ENCODE measurements at places on chromosomes 13 and 19.

DNA sequence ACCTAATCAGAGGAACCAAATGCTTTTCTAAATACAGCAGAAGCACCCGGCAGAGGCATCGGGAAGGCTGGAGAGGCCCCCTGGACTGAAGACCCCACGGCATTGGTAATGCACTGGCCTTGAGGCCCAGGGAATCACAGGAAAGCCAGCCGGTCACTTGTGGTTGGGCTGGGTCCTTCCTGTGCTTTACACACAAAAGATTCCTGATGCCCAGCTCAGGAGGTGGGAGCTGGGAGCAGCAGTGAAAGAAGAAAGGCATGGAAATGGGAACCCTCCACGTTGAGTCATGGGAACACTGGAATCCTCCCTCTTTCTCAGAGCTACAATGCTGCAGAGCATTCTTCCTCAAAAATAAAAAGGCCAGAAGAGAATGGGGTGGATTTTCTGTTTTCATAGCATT is 126.4 kb downstream of the TNFRSF19 start:
- DNase-seq: no peak

DNA sequence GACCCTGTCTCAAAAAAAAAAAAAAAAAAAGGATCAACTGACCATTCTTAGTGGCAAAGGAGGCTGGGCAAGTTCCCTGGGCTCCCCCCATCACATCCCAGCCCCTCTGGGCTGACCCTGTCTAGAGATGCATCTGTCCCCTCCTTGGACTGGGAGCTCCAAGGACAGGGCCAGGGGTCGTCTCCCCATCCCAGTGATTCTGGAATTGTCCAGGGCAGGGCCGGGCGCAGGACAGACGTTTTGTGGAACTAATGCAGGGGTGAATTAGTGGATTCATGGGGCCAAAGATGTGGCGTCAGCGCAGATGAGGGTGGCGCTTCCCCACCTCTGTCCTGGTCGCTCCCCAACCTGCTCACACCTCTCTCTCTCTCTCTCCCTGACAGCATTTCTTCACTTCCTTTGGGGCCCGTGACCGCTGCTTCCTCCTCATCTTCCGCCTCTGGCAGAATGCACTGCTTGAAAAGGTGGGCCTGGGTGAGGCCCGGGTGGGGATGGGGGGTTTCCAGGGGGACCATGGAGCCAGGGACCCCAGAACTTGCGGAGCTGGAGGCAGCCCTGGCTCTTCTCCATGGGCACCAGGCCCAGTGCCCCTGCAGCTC is 11.1 kb downstream of the GRAMD1A start:
- no peak for DNase-seq

DNA sequence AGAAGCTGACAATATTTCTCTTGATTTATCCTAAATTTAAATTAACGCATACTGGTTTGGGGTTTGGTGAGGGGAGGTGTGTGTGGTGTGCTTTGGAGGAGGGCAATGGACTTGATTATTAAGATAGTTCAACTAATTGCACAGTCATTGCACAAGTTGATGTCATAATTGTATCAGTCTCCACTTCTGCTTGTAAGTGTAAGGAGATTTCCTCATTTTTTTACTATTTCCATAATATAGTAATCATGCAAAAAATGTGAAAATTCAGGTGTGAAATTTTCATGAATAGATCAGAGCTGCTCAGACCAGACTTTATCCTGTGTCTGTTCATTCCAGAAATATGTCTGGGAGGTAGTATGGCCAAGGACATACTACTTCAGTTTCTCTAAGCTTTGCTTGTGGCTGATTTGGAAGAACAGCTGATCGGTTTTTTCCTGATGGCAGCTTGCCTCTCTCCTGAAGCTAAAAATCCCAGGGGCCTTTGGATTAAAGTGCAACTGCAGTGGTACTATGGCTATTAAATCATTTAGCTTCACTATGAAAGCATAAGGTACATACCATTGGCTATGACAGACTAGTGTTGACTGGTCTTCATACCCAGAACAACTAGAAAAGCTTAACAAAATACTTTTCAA is 201.8 kb upstream of the MIR17HG start:
- DNase-seq: no peak

DNA sequence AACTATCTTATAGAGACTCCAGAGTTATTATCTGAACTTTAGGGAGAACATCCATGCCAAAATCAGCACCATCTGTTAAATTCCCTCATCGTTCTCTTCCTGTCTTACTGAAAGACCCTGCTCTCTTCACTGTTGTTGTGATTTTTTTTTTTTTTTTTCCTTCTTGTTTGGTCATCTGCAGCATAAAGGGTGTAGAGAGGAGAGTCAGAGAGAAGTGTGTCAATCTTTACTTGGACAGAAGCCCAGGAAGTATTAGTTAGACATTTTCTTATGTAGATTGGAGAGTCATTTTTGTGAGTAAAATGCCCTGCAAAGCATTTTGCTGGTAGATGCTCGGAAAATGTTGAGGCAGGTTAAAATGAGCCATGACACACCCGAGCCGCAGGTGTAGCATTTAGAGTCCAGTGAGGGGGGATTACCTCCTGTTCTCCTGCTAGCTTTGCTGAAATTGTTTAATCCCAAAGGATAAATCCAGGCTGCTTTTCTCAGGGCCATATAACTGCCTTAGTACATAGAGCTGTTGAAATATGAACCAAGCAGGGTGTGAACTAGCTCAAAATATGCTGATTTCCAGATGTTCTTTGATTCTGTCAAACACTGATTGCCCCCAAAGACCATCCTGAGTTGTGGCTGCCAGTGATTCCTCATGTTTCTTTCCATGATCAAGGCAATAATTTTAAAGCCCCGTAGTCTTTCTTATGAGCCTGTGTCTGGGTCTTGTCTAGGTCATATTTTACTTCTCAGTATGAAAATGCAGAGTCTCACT is 143.5 kb downstream of the DCT start:
- DNase-seq: no peak

- no peak for DNase-seq
These were observed 830.2 kb upstream of the SPRY2 start for GRCh38 chr13:81171065-81171647.

DNA sequence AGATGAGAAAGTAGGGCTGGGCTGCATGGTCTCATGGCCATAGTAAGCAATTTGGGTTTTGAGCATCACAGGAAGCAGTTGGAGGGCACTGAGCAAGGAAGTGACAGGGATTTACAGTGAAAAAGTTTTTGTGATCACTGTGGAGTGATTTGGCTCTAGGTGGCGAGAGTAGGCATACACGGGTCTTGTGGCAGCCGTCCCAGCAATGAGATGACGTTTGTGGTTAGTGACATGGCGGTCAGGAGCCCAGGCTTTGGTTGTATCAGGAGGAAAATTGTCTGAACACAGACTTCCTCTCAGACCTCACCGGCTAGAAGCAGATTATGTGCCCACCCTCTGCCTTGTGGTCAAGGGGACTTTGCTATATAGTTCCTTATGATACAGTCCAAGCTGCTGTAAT is 3.3 kb downstream of the ZNF444 start:
- DNase-seq: no peak

DNA sequence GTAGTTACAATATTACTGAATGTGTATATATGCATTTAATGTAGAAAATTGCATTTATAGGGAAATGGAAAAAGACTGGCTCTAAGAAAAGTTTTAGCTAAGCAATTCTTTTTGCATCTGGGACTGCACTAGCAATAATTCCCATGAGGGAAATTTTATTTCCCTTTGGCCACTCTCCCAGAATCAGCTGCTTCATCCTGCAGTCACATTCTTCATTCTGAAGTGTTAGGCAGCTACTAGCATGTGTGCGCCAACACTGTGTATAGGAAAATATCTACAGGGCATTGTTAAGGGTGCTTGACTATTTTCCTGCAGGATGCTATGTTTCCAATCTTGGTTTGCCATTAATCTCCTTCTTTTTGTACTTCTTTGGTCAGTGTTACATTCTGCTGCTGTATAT is 312.8 kb upstream of the PCDH20 start:
- no peak for DNase-seq

GRCh38 chr13:95260031-95260525 is 41.2 kb downstream of the ABCC4 start:
- no peak for DNase-seq

- no peak for DNase-seq
These were observed 6.8 kb upstream of the SCN1B start for GRCh38 chr19:35023428-35023827.

DNA sequence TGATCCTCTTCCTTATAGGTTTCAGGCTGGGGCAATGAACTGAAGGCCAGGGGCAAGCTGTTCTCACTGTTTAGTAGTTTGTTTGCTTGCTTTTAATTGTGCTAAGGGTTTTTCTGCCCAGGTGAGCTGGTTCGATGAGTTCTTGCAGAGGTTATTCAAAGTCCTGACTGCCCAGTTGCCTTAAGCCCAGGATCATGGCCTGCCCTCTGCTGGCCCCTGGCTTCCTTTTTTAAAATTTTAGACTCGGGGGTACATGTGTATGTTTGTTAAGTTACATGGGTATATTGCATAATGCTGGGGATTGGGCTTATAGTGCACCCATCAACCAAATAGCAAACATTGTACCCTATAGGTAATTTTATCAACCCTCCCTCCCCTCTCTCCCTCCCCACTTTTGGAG is 65.7 kb downstream of the ZNF536 start:
- no peak for DNase-seq

DNA sequence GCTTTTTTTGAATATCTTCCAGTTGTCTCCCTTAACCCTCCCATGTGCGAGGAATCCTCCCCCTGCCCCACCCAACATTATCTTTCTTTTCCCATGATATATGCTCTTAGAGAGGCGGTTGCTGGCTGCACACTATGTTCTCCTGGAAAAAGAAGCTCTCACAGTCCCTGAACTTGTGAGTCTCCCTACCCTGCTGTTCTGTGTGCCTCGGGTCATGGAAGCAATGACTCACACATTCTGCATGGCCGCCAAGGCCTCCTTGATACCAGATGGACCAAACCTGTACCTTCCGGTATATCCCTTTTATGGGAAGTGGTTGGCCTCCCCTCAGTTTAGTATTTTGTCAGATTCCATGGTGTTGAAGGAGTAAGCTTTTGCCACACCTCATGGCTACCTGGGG is 705.4 kb downstream of the SLITRK6 start:
- DNase-seq: no peak

- no peak for DNase-seq
These were observed 30.7 kb upstream of the WDFY2 start for GRCh38 chr13:51553531-51553930.

GRCh38 chr13:25084096-25084495 is 11.8 kb upstream of the PABPC3 start:
- DNase-seq: no peak

- DNase-seq: no peak
These were observed 30.2 kb downstream of the ITM2B start for GRCh38 chr13:48263196-48263595.

DNA sequence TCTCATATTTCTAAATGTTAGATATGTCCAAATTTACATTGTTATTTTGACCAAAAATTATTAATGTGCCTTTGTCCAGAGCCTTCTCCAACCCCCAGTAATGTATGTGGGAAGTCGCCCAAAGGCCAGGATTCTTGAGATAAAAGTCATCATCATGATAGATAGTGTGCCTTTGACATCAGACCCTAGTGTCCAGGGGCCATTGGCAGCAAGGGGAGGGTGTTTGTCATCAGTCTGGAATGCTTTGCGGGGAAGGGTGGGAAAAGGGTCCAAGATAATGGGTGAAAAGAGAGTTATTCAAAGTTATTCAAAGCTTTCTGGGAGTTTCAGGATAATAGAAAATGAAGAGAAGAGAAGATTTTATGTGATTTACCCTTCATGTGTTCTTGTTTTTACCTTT is 909.5 kb upstream of the GPC6 start:
- DNase-seq: no peak

DNA sequence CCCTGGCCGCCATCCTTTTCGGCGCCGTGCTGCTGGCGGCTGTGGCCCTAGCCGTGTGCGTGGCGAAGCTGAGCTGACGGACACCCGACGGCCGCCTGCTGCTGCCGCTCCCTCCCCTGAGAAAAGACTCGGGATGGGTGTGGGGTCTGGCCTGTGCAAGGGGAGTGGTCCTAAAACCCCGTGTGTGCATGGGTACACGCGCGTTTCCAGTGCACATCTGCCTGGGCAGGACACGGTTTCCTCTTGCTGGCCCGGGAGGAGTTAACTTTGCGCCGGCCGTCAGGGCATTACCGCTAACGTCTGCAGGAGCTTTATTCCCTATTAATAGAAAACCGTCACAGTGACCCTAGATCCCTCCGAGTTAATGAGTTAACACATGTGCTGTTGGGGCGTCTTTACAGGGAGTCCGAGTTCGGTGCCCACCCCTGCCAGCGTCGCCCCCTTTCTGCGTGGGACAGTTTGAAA is 1.3 kb downstream of the RGS9BP start:
- no peak for DNase-seq

- no peak for DNase-seq
These were observed 77.4 kb upstream of the RNF113B start for GRCh38 chr13:98254513-98254912.

DNA sequence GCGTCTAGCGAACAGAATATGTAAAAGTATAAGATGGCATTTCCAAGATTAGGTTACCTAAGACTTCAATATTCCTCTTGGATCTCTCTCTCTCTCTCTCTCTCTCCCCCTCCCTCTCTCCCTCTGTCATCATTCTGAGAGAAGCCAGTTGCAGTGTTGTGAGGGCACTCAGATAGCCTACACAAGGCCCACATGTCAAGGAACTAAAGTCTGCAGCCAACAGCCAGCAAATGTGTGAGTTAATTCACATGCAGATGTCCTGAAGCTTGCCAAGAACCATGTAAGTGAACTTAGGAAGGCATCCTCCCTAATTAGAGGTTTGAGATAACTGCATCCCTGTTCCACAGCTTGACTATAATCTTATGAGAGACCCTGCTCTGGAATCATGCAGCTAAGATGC is 822.9 kb upstream of the PRR20A start:
- DNase-seq: no peak

- no peak for DNase-seq
These were observed 553.7 kb upstream of the PRR20A start for GRCh38 chr13:56586976-56587375.

GRCh38 chr13:73676550-73677047 is 457.6 kb downstream of the KLF12 start:
- DNase-seq: no peak

DNA sequence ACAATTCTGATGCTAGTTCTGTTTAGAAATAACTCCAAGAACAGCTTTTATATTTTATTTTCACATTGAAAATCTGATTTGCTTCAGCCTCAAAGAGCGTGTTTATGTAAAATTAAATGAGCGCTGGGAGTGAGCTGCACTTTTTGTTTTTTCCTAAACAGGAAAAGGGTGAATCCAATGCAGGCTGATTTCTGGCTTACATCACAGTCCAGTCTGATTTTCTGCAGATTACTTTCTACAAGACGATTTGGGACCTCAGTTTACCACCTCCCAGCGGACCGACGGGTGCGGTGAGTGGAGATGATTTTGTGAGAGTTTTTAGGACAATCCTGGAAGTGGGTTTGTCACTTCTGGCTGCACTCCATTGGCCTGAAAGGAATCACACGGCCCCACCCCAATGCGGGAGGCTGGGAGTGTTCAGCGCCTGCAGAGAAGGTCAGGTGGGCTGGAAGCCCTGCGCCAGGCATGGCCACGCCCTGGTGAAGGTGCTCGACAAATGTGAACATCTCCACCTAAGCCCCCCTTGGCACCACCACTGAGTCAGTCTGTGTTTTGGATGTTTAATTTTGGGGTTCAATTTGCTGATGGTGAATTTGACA is 90.1 kb downstream of the ANKRD10 start:
- DNase-seq: no peak
